T-helper 9 cell (primary cell): ENCODE measurements at places on chromosomes 16 and 17.

DNA sequence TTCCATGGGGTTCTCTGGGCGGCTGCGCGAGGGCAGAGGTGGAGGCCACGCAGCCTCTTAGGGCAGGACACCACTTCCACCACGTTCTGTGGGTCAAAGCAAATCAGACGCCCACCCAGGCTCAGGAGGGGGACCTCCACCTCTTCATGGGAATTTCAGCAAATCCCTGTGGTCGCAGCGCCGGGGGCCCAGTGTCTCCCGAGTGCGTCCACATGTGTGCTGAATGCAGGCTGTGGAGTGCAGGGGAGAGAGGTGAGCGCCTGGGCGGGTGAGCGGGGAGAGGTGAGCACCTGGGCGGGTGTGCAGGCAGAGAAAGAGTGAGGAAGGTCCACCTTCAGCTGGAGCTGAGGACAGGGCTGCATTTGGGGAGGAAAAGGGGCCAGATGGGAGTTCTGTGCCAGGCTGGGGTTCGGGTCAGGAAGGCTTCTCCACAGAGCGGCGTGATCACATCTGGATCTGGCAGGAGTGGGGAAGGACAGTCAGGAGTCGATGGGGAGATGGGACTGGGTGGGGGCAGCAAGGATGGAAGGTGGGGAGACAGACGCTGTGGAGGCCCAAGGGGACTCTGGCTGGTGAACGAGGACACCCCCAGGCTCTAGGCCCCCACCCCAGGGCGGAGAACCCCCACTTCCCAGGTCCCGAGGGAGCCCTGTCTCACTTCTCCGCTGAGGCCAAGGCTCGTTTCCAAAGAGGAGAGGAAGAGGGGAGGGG lies 36.8 kb upstream of the CBFA2T3 start:
- no peak for DNase-seq

- peak; percentile 52 for DNase-seq
Measured at GRCh38 chr17:73255671-73256181, 6.0 kb downstream of the CPSF4L start.

- no peak for DNase-seq
Measured at GRCh38 chr17:1554751-1555540, 7.6 kb downstream of the PITPNA start.

- DNase-seq: no peak
Measured at GRCh38 chr16:21236831-21237230, 3.3 kb downstream of the ANKS4B start.

DNA sequence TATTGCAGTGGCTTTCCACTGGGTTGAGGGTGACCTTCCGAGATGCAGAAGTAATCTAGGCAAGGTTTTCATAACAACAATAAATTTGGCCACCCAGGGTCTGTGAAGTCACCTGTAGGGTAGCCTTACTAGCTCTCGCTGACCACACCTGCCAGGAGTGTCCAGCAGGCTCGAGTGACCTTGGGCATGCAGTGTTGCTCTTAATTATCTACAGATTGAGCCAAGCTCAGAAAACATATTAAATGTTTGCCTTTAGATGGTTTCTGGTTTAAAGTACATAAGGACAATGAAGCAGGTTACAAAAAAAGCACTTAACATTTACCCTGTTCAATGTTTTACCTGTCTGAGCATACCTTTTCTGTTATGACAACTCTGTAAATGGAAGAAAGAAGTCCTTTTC lies 1.8 kb downstream of the TBC1D24 start:
- DNase-seq: no peak

GRCh38 chr17:9241371-9241712 lies 220.0 kb downstream of the NTN1 start:
- DNase-seq: no peak

GRCh38 chr17:55606488-55606815 lies 95.2 kb upstream of the SMIM36 start:
- DNase-seq: no peak

GRCh38 chr17:41870627-41871026 lies 5.4 kb upstream of the KLHL11 start:
- DNase-seq: no peak

DNA sequence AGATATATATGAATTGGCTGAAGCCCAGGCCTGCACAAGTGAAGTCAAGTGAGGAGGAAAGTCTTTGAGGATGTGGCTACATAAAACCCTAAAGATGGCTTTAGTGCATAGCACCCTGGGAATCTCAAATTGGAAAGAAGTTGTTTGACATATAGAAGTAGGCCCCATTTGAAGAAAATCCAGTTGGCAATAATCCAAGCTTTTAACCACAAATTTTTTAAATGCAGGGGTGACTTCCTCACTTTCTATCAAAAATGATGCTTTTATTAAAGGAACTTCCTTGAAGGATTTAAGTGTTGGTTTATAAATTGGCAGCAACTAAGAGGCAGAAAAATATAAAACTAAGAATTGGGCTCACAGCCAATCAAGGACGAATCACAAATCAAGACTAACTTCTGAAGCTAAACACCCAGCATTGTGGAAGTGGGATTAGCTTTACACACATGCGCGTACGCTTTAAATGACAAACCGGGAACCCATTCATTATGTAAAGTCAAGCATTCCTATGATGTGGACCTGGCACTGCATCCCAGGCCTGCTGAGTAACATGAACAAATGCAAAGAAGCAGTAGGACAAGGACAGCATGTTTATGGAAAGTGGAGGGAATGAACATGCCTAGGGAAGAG lies 63.3 kb downstream of the NOG start:
- no peak for DNase-seq
